Foreskin melanocyte (primary cell): ENCODE measurements at places on chromosomes 11 and 22.

- DNase-seq, result no peak
Observed at GRCh38 chr11:88178191-88178590, 2.9 kb upstream of the RAB38 start.

GRCh38 chr11:102448869-102449224 is 3.7 kb downstream of the TMEM123 start:
- no peak for DNase-seq

GRCh38 chr11:125147280-125147679 is 17.3 kb upstream of the PKNOX2 start:
- no peak for DNase-seq

GRCh38 chr11:59818572-59818971 is 8.0 kb upstream of the MRPL16 start:
- DNase-seq, result no peak

- DNase-seq, result no peak
Observed at GRCh38 chr11:11170352-11171084, 182.5 kb downstream of the CSNK2A3 start.

GRCh38 chr11:61967924-61968757 is 707 bp upstream of the FTH1 start:
- peak; percentile 32 for DNase-seq

- peak; percentile 17 for DNase-seq
Observed at GRCh38 chr11:114354076-114354475, 46.2 kb downstream of the C11orf71 start.

DNA sequence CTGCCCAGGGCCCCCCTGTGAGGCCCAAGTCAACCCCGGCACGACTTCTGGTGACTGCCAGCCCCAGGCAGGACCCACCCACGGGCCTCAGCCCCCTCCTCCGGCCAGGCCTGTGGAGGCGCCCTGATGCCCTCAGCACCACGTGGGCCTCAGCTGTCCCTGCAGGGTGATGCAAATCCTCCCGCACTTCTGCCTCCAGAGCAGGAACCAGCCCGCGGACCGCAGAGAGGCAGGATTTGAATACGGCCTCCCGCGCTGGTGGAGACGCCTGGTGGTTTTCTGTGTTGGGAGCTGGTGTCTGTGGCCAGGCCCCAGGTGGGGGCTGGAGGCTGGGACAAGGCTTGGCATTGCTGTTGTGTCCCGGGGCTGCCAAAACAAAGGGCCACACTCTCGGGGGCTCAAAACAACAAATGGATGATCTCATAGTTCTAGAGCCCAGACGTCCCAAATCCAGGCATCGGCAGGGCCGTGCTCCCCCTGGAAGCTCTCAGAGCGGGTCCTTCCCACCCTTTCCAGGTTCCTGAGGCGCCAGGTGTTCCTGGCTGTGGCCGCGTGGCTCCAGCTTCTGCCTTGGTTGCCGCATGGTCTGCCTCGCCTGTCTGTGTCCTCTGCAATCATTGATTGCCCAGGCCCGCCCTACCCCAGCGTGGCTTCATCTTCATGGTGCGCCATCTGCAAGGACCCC is 19.4 kb downstream of the TRPM5 start:
- no peak for DNase-seq

DNA sequence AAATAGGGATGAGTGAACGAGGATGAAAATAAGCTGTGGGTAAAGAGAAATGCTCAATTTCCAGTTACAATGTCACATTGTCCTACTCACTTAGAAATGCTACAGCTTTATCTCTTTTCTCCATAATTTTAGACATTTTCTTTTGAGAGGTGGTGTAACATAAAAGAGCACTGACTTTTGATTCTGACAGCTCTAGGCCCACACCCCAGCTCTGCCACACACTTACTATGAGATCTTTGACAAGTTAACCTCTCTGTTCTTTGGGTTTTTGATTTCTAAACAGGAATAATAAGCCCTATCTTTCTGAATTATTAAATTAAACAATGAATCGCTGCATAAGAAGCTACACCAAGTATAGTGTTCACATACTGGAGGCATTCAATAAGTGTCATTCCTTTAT is 228.3 kb upstream of the PITPNB start:
- DNase-seq, result no peak

DNA sequence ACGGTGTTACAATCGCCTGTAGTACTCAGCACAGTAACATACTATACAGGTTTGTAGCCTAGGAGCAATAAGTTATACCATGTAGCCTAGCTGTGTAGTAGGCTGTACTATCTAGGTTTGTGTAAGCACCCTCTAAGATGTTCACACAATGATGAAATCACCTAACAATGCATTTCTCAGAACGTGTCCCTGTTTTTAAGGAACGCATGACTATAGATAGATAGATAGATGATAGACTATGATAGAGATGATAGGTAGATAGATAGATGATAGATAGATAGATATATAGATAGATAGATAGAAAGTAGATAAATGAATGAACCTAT is 203.9 kb downstream of the FAM76B start:
- no peak for DNase-seq

DNA sequence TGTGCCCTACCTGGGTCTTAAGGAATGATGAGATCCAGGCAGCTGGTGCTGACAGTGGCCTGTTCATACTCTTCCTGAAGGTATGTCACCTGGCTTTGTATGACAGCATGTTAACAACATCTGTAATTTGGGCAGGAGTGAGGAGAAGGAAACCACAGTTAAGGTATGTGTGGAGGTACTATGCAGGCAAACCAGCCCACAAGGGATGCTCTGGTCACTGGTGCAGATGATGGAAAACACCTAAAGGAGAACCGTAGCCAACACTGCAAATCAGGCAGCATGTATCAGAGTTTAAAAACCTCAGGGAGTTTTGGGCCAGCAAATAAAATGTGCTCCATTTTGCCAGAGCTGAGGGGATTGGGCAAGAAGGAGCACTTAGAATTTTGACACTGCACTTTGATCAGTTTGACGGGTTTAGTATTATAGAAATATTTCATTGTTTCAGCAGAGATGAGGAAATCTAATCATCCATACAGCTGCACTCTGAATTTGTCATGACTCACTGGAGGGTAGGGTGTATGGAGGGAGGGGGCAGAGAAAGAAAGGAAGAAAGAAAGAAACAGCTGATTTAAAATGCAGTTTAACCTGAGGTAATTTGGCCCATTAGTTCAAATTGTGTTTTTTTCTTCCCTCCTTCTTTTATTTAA is 260.9 kb downstream of the KIRREL3 start:
- DNase-seq, result no peak

DNA sequence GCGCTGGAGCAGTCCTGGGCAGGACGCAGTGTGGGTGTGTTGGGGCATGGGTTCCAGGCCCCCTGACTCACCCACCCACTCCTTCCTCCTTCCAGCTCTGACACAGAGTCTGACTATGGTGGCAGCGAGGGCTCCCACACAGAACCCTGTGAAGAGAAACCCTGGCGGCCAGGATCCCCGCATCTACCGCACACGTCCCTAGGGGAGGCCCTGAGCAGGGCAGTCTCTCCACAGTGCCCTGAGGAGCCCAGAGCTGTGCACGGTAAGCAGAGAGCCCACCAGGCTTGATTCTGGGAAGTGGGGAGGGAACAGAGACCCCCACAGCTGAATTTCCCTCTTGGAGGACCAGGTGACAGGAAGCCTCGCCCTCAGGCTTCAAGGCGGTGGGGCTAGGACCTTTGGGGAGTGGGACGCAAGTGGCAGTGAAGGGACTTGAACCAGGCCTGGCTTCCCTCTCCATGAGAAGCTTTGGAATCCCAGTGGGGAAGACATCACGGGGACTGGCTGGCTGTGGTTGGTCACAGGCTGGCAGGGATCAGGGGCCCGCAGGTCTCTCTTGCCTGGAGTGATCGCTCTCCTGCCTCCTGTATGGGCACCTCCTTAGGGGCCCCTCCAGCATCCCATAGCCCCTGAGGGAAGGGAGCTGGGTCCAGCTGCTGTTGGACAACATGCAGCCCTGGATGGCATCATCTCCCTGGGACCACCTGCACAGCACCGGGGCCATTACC is 96.4 kb upstream of the PARVA start:
- no peak for DNase-seq

DNA sequence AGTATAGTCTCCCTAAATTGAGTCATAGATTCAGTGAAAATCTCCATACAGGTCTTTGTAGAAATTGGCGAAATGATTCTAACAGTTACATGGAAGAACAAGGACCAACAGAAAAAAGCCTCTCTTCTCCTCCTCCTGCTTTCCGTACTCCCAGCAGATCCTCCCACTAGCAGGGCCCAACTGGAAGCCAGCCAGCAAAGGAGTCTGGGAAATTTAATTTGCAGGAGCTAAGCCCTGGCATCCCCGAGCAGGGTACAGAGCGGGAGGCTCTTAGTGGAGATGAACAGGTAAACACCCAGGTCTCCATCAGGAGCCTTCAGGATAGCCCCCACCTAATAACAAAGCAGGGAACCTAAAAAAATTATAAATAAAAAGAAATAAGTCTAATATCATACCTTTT is 1473.8 kb downstream of the TBC1D22A start:
- no peak for DNase-seq

- DNase-seq, result no peak
Observed at GRCh38 chr11:47148270-47148669, 28.4 kb downstream of the ARFGAP2 start.

DNA sequence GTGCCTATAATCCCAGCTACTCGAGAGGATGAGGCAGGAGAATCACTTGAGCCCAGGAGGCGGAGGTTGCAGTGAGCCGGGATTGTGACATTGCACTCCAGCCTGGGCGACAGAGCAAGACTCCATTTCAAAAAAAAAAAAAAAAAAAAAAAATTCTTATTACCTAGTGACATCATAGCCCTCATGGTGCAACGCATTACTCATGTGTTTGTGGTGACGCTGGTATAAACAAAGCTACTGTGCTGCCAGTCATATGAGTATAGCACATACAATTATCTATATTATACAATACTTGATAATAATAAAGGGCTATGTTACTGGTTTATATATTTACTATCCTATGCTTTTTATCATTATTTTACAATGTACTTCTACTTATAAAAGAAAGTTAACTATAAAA is 41.2 kb downstream of the OR2AT4 start:
- peak; percentile 38 for DNase-seq

GRCh38 chr22:42959576-42960509 is 55.1 kb downstream of the PACSIN2 start:
- DNase-seq, result no peak

- DNase-seq, result no peak
Observed at GRCh38 chr11:36436064-36436463, 74.0 kb downstream of the TRAF6 start.
